Peyer's patch (tissue), 4 donors: ENCODE measurements at places on chromosomes 3 and 15.

- no peak for DNase-seq
These were observed 183.3 kb downstream of the SATB1 start for GRCh38 chr3:18241837-18242236.

GRCh38 chr3:182052757-182053156 lies 341.0 kb downstream of the SOX2 start:
- DNase-seq: no peak

DNA sequence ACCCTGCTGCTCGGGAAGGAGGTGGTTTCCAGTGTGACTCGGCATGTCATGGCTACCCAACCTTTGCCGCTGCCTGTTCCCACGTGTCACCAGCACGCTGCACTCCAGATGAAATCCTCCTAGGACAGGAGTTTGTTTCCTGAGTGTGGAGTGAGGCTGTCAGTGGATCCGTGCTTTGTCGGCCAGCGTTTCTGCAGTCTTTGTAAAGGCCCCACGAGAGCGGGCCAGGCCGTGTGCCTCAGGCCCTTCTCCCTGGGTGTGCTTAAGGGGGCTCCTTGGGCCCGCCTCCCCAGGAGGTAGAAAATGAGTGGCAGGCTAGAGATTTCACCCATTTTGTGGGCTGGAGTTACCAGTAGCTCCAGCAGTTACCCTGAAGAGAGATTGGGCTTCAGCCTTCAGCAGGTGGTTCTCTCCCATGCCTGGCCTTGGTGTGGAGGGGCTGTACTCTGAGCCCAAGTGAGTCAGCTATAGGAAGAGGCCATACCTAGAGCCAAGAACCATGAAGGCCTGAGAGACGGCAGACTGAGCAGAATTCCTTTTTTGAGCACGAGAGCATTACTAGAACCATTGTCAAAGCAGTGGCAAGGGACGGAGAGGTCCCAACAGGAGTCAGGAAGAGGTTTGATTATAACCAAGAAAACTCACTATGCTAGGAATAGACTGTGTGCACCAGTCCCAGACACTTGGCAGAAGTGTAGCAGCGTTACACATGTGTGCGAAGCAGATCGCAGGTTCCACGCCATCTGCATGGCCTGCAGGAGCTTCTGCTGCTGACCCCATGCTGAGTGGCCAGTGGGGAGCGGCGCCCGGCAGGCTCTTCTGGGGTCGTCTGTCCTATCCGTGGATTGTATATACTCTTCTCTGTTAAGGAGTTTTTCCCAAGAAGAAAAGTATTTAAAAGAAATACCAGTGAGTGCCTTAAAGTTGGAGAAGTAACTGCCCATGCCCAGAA lies 14.5 kb downstream of the MAP6D1 start:
- peak; percentile 25 for DNase-seq

DNA sequence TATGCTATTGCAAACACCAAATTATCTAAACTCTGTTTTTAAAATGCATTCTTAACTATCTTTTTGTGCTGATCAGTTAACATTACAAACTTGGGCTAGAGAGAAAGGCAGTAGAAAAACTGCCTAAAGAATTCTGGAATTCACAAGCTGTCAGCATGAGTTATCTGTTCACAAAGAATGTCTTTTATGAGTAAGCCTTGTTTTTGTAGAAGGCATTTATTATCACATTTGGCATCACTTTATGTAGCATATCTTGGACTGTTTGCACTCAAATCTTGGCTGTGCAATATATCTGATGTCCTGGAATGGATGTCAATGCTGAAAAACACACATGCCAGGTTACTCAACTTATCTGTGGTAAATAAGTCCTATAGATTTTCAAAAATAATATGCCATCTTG lies 15.5 kb upstream of the BCHE start:
- DNase-seq: no peak
